GM12878 (cell line): ENCODE measurements at places on chromosomes 6 and 20.

GRCh38 chr6:130132286-130132701 is 90.5 kb downstream of the SAMD3 start:
- no peak for DNase-seq

GRCh38 chr6:90028066-90028778 is 134.0 kb downstream of the GJA10 start:
- DNase-seq: no peak

DNA sequence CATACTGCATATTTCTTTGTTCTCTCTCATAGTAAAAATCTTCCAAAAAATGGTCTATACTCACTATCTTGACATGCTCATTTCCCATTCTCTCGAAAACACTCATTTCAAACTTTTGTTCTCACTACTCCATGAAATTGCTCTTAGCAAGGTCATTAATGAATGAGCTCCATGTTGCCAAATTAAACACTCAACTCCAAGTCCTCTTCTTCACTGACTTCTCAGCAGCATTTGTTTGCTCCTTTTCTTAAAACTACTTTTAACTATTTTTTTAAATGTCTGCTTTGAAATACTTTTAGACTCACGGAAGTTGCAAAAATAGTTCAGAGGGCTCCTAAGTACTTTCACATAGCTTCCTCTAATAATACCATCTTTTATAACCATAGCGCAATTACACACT is 274.0 kb upstream of the PREP start:
- no peak for DNase-seq

- no peak for DNase-seq
These were observed 1503.2 kb downstream of the HACE1 start for GRCh38 chr6:103356531-103356930.

DNA sequence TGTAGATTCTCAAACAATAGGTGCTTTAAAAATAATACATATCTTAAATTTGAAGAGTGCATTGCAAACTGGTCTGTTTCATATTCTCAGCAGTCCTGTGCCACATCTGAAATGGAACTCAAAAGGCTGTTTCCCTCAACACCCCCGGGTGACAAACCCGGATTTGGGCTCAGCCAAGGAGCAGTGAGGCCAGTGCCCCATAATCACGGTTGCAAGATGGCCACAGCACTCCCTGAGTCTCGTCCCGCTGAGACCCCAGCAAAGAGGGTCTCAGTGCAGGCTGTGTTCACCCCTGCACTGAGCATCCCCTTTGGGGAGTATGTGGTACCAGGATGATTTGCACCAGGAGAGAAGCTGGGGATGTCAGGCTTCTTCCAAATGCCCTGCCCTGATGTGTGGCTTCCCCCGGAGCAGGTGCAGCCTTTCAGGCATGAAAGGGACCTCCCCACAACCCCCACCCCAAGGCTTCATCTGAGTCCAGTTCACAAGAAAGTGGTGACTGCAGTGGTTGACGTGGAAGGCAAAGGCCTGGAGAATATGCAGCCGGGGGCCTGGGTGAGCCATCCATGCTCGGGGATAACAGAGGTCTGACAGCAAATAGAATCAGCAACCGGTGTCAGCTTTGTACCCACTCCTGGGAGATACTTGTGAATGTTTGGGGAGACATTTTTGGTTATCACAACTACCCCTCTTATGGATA is 202.9 kb downstream of the SYNDIG1 start:
- DNase-seq: no peak

- no peak for DNase-seq
These were observed 82.3 kb upstream of the BCLAF1 start for GRCh38 chr6:136371959-136372358.

DNA sequence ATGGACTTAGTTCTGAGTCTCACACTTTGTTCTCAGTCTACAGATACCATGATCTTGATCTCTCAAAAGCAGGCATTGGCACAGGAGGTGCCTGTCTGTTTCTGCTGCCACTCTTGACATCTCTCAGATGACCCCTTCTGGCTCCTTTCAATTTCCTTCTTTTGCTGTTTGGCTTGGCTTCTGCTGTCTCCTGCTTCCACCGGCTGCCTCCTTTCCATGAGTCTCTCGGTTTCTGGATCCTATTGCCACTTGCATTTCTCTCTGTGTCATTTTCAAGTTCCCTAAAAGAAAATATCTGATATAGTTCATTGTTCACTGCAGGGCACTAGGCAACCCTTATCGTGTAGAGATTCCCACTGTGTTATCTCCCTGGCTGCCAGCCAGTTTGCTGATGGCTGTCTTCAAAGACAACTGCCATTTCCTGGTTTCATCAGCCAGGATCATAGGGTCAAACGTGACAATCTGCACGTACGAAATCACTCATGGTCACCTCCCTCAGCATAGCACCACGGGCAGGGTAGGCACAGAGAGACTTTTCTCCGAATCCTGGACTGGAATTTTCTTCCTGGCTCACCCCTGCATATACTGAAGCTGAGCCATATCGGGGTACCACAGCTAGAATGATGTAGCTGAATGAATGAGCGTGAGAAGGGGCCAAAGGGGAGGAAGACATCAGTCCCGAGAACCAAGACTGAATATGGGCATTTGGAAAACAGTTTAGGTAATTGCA is 144.6 kb upstream of the TMEM170B start:
- no peak for DNase-seq

GRCh38 chr6:160462551-160463109 is 114.5 kb downstream of the SLC22A3 start:
- peak; percentile 69 for DNase-seq

GRCh38 chr20:22529150-22530019 is 55.0 kb downstream of the FOXA2 start:
- no peak for DNase-seq

DNA sequence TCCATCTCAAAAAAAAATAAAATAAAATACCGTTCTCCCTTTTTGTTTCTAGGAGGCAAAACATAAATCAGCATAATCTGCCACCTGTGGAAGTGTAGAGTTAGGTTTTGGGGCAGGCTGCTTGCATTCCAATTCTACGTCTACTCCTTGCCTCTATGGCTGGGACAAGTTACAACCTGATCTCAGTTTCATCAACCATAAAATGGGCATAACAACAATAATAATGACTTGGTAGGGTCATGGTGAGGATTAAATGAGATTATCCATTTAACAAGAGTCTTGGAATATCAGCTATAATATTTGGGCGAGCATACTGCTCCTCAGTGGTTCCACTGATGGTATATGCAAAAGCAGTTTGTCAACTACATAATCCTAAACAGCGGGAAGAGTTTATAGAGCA is 3.7 kb upstream of the RAE1 start:
- no peak for DNase-seq

DNA sequence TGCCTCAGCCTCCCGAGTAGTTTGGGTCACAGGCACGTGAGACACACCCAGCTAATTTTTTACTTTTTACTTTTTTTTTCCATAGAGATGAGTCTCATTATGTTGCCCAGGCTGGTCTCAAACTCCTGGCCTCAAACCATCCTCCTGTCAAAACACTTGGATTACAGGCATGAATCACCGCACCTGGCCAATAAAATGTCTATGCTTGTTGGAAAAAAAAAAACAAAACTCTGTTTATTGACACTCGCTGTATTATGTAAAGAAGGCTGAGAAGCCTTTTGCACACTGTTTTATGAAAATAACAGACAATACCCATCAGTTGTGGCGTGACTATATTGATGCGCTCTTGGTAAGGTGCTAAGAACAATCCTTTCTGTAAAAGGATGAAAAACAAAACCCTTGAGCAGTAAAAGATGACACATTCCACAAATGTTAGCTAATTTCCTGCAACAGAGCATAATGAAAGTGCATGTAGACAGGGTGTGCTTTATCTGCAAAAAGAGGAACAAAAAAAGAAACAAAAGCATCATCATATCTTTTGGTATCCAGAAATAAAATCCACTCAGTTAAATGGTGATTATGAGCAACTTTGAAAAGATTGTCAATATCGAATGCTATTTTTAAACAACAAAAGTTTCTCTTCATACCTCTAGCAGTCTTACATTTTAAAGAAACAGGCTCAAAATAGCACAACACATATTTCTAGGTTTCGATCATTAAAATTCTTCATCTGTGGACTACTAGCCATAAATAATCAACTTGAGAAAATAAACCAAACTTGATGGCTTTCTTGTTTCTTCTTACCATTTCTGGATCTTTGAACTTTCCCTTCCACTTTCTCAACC is 108.3 kb upstream of the PHACTR1 start:
- peak; percentile 90 for DNase-seq

DNA sequence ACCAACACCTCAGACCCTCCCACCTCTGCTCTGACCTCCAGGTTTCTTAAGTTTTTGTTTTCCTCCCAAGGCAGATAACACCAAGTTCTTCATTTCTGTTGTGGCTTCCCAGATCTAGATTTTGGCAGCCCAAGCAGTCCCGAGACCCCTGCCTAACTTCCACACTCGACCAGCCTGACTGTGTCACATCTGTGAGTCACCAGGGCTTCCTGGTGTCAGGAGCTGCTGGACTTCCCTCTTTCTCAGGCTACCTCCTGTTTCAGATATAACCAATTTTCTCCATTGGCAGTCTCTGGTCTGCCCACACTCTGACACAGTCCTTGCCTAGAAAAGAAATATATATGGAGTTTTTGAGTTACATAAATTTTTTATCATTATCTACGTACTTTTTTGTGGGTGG is 46.1 kb upstream of the CCN6 start:
- no peak for DNase-seq

GRCh38 chr6:12014027-12014872 is 2.1 kb downstream of the HIVEP1 start:
- DNase-seq: no peak

- DNase-seq: no peak
These were observed 36.1 kb downstream of the ELOVL2 start for GRCh38 chr6:11007715-11008608.

DNA sequence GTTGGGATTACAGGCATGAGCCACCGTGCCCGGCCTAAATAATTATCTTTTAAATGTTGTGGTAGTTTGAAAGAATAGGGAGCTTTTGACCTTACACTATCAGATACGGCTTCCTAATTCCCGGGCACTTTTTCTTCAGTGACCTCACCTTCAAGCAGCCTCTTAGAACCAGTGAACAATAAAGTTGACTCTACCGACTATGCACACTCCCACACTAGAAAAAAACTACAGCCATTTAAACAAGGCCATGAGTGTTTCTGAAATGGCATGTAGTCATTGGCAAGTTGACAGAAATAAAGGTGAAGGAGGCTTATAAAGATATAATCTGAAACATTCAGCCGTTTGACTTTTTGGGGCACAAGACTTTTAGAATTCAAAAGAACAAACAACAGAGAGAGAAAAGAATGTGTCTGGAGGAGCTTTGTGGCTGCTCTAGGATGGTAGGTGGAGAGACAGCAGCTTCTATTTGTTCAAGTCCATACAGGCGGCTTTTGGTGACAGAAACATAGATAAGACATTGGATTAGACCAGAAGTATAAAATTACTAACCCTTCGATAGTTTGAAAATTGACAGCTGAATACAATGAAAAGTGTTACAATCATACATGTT is 75.2 kb downstream of the GJA1 start:
- DNase-seq: no peak

GRCh38 chr6:162260027-162260426 is 467.5 kb downstream of the PRKN start:
- DNase-seq: no peak

GRCh38 chr6:116374586-116374985 is 3.8 kb downstream of the DSE start:
- DNase-seq: no peak

- no peak for DNase-seq
These were observed 155.2 kb upstream of the RIN2 start for GRCh38 chr20:19602675-19603375.

DNA sequence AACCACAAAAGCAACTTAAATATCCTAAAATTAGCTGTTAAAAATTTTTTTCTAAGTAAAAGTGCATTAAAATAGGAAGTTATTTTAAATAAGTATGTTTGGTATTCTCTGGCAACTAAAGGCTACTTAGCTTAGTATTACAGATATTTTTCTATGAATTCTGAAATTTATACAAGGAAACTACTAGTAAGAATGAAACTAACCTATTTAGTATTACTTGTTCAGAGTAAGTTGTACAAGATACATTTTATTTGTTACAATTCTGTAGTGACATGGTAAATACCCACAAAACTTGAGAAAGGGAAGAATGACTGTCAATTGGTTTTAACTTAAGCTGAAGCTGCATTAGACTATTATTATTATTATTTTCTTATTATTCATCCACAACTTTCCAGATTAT is 6.5 kb downstream of the PHIP start:
- DNase-seq: no peak

GRCh38 chr6:157603314-157603940 is 219.6 kb upstream of the SNX9 start:
- no peak for DNase-seq

- no peak for DNase-seq
These were observed 17.6 kb upstream of the ELMO2 start for GRCh38 chr20:46423882-46424482.

DNA sequence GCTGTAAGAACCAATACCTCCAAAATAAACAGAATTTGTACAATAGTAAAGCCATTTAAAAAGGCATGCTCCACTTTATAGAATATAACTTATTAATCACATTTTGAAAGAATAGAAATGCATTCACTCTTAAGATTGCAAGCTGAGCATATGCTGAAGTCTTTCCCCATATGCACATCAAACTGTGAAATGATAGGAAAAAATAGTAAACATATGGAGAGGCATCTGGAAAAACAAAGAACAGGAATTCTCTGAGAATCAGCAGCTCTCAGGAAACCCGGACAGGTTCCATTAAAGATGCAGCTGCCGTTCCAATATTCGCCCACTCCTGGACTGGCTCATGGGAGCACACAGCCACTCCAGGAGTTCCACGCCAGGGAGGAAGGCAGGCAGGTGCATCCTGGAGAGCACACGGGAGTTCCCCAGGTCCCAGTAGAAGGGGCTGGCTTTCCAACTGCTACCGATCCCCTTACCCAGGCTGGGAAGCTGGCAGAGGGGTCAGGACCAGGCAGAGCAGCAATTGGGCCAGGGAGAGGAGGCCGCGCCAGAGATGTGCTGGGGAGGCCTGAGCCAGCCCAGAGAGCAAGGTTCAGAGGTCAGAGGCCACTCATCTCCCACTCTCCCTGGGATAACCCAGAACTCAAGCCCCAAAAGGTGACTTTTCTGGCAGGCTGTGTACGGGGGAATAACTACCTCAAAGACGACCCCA is 111.1 kb downstream of the DLL1 start:
- no peak for DNase-seq

- peak; percentile 90 for DNase-seq
These were observed 488.3 kb downstream of the CDKAL1 start for GRCh38 chr6:21022343-21023107.

- DNase-seq: no peak
These were observed 17.0 kb downstream of the TOP1 start for GRCh38 chr20:41045671-41046070.
